ENCODE measurements at places on chromosomes 3 and 15.

DNA sequence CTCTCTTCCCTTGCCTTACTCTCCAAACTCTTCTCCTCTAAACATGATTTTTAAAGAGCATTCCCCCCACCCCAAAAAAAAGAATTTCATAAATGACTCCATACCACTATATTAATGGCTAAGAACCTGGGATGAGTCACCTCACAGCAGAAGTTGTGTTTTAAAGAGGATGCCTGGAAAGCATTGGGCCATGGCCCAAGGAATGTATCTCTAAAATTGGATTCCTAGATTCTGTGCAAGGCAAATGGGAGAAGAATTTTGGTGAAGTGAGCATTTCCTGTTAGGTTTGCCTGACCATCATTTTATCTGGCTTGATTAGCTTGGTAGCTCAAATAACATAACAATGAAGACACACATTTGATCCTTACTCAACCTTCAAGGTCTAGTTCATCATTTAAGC is 251.4 kb downstream of the NR1D2 start:
- DNase-seq, result no peak

GRCh38 chr3:150216866-150217600 is 191.1 kb upstream of the TSC22D2 start:
- no peak for DNase-seq

GRCh38 chr3:174659511-174659910 is 199.6 kb upstream of the NAALADL2 start:
- no peak for DNase-seq

- DNase-seq, result no peak
Measured at GRCh38 chr3:124985349-124985748, 50.8 kb upstream of the MUC13 start.

DNA sequence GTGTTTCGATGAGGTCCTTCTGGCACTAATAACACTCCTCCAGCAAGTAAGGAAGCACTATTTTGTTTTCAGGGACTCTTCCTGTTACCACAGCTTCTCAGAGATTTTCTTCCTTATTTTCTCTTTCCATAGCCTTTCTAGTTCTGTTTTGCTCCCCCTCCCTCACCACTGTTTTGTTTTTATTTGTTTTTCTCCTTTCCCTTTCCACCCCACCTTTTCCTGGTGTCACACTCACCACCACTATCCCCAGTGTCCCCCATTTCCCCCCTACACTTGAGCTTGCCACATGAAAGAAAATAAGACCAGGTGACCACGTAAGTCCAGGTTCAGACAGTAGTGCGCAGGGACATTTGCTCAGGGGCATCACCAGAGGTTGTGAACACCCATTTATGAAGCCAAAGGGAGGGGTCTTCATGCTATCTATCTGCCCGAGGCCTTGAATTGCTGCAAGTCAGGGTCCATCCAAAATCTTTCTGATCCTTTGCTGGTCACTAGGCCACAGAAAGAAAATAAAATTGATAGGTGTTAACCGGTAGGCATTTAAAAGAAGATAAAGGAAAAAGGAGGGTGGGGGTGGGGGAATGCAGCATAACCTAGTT is 1.4 kb upstream of the RFTN1 start:
- DNase-seq, result no peak

DNA sequence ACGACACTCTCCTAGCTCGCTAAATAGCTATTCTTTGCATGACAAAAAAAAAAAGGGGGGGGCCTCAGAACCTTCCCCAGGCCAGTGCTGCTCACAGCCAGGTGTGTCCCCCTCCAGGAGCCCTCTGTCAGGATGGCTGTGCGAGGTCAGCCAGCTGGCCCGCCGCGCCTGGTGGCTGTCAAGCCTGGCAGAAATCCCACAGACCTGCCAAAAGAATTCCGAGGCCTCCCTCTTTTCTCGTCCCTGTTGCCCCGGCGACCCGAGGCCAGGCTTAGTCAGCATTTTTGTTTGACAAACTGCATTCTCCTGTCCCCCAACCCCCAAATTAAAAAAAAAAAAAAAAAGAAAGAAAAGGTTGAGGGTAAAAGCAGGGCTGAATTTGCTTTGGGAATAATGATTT is 61.9 kb downstream of the TM4SF4 start:
- DNase-seq, result no peak

GRCh38 chr3:157494581-157495281 is 8.5 kb downstream of the VEPH1 start:
- no peak for DNase-seq

DNA sequence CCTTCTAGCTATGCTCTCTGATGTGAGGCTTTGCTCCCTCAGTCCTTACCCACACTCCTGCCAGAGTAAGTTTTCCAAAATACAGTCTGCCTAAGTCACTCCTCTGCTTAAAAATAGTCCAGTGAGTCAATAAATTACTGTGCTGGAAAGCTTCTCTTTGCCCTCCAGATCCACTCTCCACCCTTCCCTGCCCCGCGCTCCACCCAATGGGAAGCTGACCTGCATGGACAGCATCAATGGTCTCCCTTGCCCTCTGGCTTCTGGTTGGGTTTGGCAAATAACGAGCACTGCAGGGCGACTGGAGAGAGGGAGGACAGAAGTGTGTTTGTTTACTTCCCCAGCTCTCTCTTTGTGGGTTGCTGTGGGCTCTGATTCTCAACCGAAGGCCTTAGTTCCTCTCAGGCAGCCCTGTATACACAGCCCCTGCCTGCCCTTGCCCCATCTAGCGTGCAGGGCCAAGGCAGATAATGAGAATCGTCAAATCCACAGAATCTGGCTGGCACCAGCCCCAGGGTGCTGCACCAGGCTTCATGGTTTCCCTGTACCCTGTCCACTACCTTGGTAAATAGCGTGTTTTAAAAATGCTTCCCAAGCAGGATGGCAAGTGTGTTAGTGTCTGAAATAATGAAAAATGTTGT is 110.4 kb downstream of the ADAMTSL3 start:
- DNase-seq, result peak; percentile 86

DNA sequence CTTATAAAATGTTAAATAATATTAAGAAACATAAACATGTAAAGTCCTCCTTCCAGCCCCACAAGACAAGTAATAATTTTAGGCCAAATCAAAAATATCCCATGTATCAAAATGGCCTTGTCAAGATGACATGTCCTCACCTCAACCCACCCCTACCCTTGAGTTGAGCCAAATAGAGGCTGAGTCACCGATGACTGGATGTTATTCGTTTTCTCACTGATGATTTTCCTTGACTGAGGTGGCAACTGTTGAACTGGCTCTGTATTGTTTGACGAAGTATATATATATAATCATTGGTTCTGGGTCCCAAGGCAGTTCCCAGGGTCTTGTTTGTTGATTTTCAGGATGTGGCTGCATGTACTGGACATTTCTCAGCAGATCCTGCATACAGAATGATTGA is 75.3 kb downstream of the TMEM108 start:
- DNase-seq, result no peak

GRCh38 chr3:67691207-67691606 is 36.8 kb upstream of the SUCLG2 start:
- no peak for DNase-seq

Data from foreskin melanocyte (primary cell).